ENCODE measurements at places on chromosomes 3 and 15.

GRCh38 chr15:49189631-49190030 lies 19.6 kb downstream of the GALK2 start:
- no peak for DNase-seq

- DNase-seq: peak; percentile 12
These were observed 220.7 kb upstream of the SEMA6D start for GRCh38 chr15:47496343-47497185.

GRCh38 chr15:57406062-57406772 lies 29.9 kb downstream of the CGNL1 start:
- DNase-seq: no peak

DNA sequence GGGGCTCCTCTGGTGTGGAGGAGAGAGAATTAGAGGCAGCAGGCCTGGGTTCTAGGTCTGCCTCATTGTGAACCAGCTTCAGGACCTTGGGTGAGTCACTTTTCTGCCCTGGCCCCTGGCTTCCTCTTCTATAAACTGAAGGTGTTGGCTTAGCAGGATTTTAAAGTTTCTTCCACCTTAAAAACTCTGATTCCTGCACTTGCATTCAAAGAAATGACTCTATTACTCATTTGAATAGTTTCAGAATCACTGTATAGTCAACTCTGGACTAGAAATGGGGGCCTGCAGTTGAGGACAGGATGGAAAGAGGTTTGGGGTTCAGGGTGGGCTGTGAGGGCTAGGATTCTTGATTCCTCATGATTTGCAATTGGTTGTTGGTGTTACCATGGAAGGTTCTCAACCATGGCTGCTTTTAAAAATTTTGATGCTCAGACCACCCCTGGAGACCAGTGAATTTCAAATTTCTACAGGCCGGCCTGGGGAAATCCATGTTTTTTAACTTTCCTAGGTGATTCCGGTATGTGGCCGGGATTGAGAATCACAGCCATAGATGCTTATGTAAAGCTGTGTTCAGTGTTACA lies 19.9 kb downstream of the SMAD3 start:
- no peak for DNase-seq

GRCh38 chr15:62369454-62369853 lies 204.4 kb upstream of the C2CD4B start:
- DNase-seq: no peak

DNA sequence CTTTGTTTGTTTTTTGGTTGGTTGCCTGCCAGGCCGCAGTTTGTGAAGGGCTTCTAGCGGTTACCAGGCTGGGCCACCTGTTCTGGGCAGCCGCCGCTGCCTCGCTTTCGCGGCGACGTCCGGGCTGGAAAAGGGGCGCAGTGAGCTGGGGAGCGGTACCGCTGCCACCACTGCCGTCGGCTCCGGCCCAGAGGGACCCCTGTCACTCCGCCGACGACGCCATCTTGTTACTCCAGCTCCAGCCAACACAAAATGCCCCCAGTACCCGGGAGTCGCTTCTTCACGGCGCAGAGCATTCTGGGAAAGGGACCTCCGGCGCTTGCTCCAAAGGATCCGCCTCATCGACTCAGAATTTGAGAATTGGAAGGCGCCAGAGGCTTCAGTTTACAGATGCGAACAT lies 238.8 kb downstream of the CDIN1 start:
- no peak for DNase-seq

- no peak for DNase-seq
These were observed 245.0 kb downstream of the SHOX2 start for GRCh38 chr3:157861076-157861765.

- no peak for DNase-seq
These were observed 83.4 kb downstream of the CHSY1 start for GRCh38 chr15:101168463-101168824.

GRCh38 chr15:39270221-39270855 lies 310.5 kb upstream of the THBS1 start:
- DNase-seq: no peak

DNA sequence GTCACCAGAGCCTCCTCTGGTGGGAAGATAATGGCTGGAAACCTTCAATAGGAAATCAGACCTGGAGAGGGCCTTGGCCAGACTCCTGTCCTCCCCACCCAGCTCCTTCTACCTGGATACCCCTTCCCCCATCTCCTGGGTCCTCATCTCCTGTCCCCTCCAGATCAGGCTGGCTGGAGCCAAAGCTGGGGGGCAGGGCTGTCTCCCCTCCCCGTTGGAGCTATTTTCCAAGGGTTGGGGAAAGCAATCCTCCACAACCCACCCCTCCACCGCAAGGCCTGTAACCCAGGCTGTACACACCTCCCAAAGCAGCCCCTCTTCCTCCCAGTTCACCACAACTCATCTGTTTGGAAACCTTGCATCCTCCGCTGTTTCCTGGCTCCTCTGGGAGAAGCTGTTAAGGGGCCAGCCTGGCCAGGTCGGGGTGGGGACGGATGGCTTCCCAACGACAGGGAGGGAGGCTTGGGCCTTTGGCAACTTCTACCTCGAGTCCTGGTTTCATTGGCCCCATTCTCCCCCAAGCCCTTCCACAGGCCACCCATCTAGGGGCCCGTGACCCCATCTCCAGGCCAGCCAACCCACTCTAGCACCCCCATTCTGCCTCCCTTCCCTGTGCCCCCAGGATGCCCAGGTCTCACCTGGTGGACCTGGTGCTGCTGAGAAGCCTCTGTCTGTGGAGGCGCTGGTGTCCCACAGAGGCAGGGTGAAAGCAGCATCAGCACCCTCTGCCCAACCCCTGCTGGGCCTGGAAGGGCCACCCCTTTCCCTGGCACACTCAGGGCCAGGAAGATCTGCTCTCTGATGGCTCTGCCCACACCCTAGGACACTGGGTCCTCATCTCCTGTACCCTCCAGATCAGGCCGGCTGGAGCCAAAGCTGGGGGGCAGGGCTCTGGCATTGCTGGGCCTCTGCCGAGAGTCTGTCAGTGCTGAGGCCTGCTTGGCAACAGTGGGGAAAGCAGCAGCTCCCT lies 22.1 kb upstream of the GOLGA6C start:
- no peak for DNase-seq

DNA sequence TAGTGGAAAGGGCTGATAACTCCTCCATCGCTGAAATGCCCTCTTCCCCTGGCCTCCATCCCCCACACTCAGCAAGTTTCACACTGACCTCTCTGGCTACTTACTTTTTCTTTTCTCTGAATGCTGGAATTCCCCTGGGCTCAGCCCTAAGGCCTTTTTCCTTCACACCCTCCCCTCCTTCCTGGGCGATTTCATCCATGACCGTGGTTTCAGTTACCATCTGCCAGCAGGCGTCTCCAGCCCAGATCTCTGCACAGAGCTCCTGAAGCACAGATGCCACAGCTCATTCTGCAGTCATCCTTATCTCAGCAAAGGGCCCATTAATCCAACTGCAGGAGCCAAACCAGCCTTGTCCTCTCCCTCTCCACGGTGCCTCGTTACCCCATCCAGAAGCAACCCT lies 114.0 kb downstream of the RFTN1 start:
- no peak for DNase-seq

GRCh38 chr15:39640665-39641064 lies 59.8 kb downstream of the THBS1 start:
- no peak for DNase-seq

DNA sequence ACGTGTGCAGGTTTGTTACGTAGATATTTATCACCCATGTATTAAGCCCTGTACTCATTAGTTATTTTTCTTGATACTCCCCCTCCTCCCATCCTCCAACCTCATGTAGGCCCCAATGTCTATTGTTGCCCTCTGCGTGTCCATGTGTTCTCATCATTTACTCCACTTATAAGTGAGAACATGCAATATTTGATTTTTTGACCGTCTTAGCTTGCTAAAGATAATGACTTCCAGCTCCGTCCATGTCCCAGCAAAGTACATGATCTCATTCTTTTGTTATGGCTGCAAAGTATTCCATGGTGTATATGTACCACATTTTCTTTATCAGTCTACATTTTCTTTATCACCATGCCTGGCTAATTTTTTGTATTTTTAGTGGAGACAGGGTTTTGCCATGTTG lies 623.2 kb downstream of the SQOR start:
- no peak for DNase-seq

- DNase-seq: no peak
These were observed 115.6 kb downstream of the CACNA2D3 start for GRCh38 chr3:54237788-54238502.

- DNase-seq: no peak
These were observed 977.6 kb downstream of the IGSF11 start for GRCh38 chr3:118057086-118057485.

DNA sequence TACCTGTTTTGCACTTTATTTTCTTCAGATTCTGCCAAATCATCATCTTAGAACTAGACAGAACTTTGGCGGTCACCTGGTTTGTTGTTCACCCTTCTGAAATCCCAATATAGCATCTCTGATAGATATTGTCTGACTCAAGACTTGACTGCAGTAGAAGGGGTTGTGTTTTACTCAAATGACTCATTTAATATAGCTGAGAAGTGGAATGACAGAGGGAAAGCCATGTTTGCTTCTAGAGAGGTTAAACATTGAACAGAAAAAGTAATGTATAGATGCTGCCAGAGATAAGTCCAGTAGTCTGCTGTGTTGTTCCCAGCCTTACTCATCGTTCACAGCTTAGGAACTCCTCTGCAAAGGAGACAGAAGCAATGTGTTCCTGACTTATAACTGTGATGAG lies 402.0 kb downstream of the AGBL1 start:
- DNase-seq: no peak

- peak; percentile 15 for DNase-seq
These were observed 318.2 kb upstream of the KCNH8 start for GRCh38 chr3:18830087-18830486.

DNA sequence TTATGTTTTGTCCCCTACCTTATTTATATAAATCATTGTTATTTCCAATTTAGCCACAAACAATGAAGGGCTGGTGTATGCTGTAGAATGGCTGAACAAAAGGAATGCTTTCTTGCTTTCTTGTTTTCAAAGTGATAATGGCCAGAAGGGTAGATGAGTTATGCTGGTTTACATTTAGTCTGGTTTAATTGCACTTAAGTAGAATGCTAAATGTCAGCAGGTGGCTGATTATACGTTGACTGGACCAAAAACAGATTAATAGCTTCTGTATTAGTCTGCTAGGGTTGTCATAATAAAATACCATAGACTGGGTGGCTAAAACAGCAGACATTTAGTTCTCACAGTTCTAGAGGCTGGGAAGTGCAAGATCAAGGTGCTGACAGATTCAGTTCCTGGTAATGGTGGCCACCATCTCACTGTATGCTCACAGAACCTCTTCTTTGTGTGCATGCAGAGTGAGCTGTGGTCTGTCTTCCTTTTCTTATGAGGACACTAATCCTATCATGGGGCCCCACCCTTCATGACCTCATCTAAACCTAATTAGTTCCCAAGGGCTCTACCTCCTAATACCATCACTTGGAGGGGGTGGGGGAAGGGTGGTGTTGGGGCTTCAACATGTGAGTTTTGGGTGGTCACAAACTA lies 17.1 kb upstream of the XIRP1 start:
- no peak for DNase-seq

GRCh38 chr3:161413855-161414210 lies 42.5 kb upstream of the SPTSSB start:
- no peak for DNase-seq

GRCh38 chr3:170327040-170327808 lies 30.3 kb upstream of the SKIL start:
- no peak for DNase-seq

DNA sequence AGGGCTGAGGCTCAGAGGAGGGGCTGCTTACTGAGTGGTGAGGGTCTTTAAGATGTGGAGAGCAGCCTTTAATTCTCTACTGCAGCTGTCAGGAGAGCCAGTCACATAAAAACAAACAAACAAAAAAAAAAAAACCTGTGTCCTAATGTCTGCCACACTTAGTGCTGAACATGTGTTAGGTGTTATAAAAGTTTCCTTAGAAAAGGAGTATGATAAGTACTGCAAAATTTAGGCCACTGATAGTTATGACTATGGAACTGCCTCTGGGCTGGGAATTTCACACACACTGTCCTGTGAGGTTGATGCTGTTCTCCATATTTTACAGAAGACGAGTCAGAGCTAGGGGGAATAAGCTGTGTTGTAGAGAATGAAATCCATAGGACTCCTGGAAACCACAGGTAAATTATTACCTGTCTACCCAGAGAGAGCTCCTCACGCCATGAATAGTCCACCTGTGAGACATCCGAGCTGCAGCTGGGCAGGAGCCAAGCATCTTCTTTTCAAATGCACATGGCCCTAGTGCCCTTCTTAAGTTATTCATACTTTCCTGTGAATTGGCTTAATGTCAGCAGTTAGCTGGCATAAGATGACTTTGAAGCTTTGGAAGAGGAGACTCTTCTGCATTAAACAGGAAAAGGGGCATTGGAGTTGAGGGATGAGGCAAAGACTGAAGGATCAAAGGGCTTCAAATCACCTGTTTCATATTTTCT lies 34.5 kb upstream of the SKOR1 start:
- DNase-seq: no peak

DNA sequence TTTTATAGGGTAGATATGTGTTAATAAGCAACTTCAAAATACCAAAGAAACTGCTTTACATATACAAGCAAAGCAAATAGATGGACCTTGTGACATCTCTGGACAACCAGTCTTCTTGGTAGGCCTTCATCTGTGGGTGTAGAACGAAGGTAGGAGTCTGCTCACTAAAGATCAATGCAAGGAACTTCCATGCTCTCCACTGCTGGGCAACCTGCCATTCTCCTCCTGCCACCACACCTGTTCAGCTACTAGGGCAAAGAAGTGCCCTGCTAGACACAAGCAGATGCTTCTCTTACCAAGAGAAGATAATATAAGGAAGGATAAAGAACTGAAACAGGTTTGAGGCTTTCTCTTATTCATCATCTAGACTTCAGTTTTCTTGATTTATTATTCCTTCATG lies 12.6 kb downstream of the PPARG start:
- no peak for DNase-seq

GRCh38 chr3:191449256-191449655 lies 11.7 kb upstream of the PYDC2 start:
- no peak for DNase-seq

- no peak for DNase-seq
These were observed 100.3 kb downstream of the FSIP1 start for GRCh38 chr15:39682366-39682765.

GRCh38 chr15:90419738-90420406 lies 31.8 kb downstream of the IQGAP1 start:
- no peak for DNase-seq
